ENCODE measurements at places on chromosomes 4 and X. TPM values are rescaled to one million over a fixed set of nuclear protein-coding genes. Genes with fewer than 3 reads are reported as not detected.

The CLCN4 gene
- 3.9 TPM for total RNA-seq

The CORIN gene
- total RNA-seq = not detected

The SUPT20HL1 gene
- not detected for total RNA-seq

The NR0B1 gene
- 0.22 TPM for total RNA-seq

The MAGEB10 gene
- not detected for total RNA-seq

The SH3TC1 gene
- 176 TPM for total RNA-seq

The ODAM gene
- total RNA-seq = not detected

The OTC gene
- not detected for total RNA-seq

The CXCL11 gene
- not detected for total RNA-seq

The GPC4 gene
- 29.1 TPM for total RNA-seq

The HSFX4 gene
- not detected for total RNA-seq

The SPANXB1 gene
- total RNA-seq = not detected

The HAUS7 gene
- 31.0 TPM for total RNA-seq

The SLC16A2 gene
- 12.3 TPM for total RNA-seq

The TLR2 gene
- total RNA-seq = 44.6 TPM

The SOWAHD gene
- total RNA-seq = not detected

The UGT2B10 gene
- not detected for total RNA-seq

The RAB39B gene
- 1.8 TPM for total RNA-seq

The RCHY1 gene
- 11.2 TPM for total RNA-seq

Data from tibial nerve (tissue), 4 donors.